ENCODE measurements at places on chromosomes 12 and 14.

DNA sequence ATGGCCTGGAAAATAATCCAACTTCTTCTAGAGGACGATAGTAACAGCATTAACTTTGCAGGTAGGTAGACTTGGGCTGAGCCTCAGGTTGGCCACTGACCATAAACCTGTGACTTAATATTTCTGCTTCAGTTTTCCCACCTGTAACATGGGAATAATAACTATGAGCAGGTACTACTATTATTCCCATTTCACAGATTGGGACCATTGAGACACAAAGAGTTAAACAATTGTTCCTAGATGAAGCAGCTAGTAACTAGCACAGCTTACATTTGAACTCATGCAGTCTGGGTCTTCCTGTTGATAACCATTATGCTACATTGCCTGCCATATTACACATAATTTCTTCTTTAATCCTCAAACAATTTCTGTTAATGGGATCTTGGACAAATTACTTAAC is 217.7 kb downstream of the NUAK1 start:
- no peak for DNase-seq

DNA sequence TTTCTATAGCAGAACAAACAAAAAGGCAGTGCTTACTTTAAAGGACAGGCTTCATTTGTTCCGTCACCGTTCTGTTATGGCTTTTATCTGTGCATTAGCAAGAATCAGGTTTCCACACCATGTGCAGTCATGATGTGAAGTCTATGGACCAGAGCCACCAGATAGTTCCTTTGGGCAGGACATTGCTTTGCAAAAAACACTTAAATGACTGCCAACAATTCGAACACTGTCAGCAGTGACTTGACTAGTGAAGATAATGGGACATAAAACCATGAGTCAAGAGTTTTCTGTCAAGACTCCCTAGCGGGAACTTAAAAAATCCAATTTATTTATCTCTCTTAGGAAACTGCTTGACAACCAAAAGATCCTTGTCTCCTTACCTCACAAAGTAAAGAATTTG is 80.3 kb downstream of the NKX2-1 start:
- no peak for DNase-seq

DNA sequence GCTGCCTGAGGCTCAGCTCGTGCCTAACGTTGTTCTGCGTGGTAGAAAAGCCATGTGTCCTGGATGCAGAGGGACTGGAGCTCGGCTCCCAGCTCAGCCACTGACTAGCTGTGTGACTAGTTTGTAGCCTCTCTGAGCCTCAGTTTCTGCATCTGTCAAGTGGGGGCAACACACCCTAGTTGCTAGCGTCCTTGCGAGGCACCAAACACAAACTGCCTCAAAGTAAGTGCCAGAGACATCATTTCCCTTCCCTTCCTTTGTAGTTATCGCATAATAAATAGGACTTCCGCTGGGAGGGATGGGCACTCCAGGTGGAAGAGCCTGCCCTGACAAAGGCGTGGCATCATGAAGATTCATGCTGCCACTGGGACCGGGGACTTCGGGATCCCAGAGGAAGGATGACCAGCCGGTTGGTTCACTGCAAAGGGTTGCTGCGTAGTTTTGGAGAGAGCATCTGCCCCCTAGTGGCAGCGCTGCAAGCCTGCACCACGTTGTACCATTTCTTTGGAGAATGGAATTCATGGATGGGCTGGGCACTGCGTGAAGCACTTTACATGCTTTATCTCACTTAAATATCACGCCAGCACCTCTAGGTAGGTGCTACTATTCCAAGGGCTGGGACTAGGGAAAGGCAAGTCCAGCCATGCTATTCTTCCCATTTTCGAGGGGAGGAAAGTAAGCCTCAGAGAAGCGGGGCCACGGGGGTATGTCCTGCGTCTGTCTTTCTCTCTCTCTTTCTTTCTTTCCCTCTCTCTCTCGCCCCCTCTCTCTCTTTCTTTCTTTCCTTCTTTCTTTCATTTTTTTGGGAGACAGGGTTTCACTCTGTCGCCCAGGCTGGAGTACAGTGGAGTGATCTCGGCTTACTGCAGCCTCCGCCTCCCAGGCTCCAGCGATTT is 4.6 kb downstream of the CCDC197 start:
- DNase-seq = peak; percentile 41

- DNase-seq = no peak
Measured at GRCh38 chr12:92814584-92814983, 111.8 kb downstream of the PLEKHG7 start.

DNA sequence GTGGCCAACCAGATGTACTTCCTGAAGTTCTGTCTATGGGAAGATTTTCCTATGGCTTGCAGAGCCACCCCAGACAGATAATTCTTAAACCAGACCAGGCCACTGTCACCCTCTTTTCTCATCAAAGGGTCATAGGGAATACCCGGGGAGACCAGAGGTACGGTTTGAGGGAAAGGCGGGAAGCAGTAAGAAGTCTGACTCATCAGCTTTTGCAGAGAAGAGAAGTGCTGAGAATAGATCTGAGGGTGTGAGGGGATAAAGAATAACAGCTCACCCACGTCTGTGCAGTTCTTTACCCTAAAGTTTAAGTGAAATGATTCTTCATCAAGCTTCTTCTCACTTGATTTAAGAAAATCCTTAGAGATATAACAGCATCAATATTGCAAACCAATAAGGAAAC is 21.3 kb upstream of the POC1B start:
- DNase-seq = no peak

- DNase-seq = no peak
Measured at GRCh38 chr12:109961612-109962011, 34.6 kb downstream of the GIT2 start.

- DNase-seq = no peak
Measured at GRCh38 chr12:129927316-129927900, 23.6 kb upstream of the TMEM132D start.

DNA sequence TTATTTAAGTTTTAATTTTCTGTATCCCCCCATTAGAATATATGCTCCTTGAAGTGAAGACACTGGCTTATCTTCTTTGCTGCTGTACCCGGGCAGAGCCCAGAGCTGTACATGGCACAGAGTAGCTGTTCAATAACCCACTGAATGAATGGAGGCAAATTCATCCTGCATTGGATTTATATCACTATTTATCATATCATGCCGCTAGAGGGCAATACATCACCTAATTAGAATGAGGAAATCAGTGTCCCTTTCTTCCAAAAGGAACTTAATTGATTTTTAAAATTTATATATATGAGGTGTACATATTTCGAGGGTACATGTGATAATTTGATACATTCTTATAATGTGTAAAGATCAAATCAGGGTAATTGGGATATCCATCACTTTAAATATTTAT is 89.2 kb upstream of the TMEM260 start:
- DNase-seq = no peak

- DNase-seq = no peak
Measured at GRCh38 chr14:76133103-76133502, 18.6 kb upstream of the GPATCH2L start.

DNA sequence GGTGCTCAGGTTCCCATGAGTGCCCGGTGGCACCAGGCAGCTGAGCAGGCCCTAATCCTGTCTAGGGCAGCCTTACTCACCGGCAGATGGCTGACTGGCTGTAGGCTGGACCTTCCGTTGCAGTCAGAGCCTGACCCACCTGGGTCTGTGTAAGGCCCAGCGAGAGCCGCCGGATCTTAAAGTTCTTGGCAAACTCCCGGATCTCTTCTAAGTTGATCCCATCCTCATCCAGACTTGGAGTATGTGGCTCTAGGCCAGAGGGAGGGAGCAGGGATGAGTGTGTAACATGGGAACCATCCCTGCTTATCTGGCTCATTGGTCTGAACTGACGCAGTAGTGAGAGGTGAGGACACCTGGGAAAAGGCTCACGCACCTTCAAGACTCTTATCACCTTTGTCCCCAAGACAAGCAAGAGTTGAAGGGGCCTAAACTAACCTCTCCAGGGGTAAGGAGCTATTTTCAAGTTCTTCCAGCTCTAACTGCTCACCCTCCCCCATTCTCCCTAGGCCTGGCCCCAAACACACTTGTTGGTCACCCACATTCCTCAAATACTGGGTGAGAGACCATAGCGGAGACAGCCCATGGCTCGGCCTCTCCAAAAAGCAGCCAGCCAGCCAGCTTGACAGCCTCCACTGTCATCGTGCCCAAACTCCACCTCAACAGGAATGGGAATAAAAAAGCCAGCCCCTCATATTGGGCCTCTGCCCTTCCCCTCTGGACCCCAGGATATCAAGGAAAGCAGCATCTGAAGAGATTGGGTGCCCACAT is 18.8 kb upstream of the TFCP2 start:
- no peak for DNase-seq

DNA sequence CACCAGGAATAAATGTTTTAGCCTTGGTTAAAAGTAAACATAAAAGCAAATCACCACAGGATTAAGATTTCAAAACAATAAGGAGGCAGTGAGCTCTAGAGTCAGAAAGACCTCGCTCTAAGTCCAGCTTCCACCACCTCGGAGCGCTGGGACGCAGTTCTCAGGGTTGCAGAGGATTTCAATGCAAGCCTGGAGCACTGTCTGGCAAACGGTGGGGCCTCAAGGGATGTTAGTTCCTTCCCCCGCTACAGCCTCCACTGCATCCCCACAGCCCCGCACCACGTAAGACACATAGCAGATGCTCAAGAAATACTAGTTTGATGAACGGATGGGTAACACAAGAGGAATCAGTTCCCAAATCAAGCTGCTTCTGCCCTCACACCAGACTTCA is 39.3 kb upstream of the TMCC3 start:
- DNase-seq = no peak

GRCh38 chr14:44940211-44940610 is 21.5 kb downstream of the KLHL28 start:
- DNase-seq = no peak

GRCh38 chr14:94675036-94675435 is 62.8 kb downstream of the SERPINA3 start:
- DNase-seq = no peak

GRCh38 chr14:104096751-104097700 is 11.5 kb downstream of the ASPG start:
- DNase-seq = no peak

GRCh38 chr14:91082282-91082681 is 21.8 kb upstream of the RPS6KA5 start:
- DNase-seq = no peak

GRCh38 chr12:9760699-9761418 is at the start of gene CD69:
Gene CD69 (minus strand): TSS chr12:9760901. CDS start chr12:9760820, 81 bp downstream.
- DNase-seq = no peak

GRCh38 chr14:33026850-33027430 is 88.3 kb downstream of the NPAS3 start:
- no peak for DNase-seq

DNA sequence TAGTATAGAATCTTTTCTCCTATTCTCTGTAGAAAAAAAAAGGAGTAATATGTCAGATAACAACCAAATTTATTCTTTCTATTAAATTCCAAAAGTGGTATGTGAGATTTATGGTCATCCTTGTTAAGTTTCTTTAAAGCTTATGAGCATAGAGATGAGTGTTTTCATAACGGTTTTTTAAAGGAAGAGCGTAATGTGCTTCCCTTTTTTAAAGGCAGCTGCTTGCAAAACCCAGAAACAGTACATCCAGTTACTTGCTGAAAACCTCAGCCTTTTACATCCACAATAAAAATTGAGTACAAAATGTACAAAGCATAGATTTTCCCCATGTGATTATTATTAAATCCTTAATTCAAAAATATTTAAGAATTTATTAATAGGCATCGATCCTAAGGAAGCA is 53.6 kb upstream of the CD163 start:
- DNase-seq = no peak

DNA sequence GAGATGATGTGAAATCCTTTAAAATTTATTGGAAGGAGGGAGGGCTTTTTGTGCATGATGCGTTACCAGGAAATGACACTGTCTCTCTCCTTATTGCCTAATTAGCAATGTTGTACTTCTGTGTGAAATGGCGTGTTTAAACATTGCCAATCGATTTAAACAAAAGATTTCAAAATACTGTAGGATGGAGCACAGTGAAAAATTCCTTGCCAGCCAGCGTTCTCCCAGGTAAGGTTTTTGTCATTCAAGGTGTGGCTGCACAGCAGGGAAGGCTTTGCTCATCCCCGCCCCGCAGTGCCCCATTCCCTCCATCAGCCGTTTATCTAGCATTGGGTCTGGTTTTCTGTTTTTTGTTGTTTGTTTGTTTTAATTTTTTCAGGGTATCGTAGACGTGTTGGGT is 137.3 kb downstream of the CACNA1C start:
- DNase-seq = no peak

GRCh38 chr14:66365388-66365787 is 120.8 kb upstream of the CCDC196 start:
- no peak for DNase-seq

DNA sequence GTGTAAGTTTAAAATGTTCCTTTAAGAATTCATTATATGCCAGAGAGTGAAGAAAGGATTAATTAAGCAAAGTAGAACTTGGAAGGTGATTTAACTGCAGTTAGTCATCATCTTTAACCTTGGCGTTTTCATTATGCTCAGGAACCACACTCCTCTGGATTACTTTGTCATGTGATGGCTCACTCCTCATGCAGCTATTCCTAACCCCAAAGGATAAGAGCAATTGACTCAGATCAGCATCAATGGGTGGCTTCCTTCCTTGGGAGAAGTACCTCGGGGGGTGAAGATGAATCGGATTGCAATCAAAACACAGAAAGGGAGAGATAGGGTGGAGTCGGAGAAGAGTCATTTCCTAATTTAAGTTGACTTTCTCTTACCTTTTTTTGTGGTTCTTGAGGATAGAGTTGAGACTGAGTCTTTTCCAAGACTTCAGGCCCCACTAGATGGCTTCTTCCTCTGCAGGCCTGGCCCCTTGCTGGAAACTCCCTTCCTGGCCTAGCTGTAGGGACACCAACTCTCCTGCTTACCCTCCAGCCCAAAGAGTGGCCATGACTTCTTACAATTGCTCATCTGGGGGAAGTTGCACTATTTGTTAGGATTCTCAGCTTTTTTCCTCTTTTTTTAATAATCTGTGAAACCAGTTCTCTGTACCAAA is 238.6 kb upstream of the DDHD1 start:
- DNase-seq = no peak

DNA sequence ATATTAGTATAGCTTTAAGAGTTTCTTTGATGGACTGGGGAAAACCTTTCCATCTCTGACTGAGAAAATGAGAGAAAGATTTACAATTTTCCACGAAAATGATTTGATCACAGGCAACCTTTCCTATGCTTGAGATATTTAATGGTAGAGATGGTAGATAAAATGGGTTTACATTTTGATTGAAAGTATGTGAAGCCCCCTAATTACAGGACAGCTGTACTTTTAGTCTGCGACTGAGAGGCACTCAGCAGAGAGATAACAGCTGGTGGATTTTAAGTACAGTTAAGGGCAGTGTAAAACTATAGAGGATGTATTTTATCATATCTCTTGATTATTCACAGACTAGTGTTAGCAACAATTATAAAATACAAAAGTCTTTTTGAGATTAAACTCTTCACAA is 40.7 kb downstream of the C12orf50 start:
- DNase-seq = no peak

GRCh38 chr12:104108755-104109445 is 29.1 kb downstream of the NFYB start:
- peak; percentile 6 for DNase-seq

- no peak for DNase-seq
Measured at GRCh38 chr12:130198026-130198662, 35.9 kb downstream of the FZD10 start.

DNA sequence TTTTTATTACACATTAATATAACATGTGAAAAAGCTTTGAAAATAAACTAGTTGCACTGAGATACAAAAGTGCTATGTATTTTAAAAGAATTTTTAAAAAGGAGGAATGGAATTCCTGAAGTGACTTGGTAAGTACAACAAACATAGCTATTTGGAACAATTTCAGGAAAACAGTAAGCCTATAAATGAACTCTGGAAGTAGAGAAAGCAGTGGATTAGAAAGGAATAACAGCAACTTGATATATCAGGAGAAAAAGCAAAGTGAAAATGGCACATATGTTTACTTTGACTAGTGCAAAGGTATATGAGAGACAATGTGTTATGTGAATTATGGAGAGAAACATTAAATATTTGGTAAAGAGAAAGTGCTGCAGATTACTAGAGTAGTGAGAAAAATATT is 811.7 kb downstream of the C12orf50 start:
- DNase-seq = no peak
